Left ventricle myocardium inferior (tissue), 1 donor: ENCODE measurements at places on chromosomes 16 and 17. TPM values are rescaled to one million over a fixed set of nuclear protein-coding genes. Genes with fewer than 3 reads are reported as not detected.
A peak's percentile ranks its signal among the peaks of the same experiment; 100 is the strongest.

- H3K4me3 ChIP-seq: no peak overlapping the region
- H3K4me1 ChIP-seq: peaks cover 25% of the 10 kb centered on the region
- no peak for DNase-seq
- no peak overlapping the region for H3K27ac ChIP-seq
- no peaks in the 10 kb centered on the region for H3K36me3 ChIP-seq
- no peaks in the 10 kb centered on the region for H3K27me3 ChIP-seq
Measured at GRCh38 chr16:58096249-58096648, 32.9 kb downstream of the CFAP20 start.

GRCh38 chr17:72223866-72224291 is 103.1 kb downstream of the SOX9 start:
- H3K4me1 ChIP-seq: peaks cover 14% of the 10 kb centered on the region
- H3K36me3 ChIP-seq: no peaks in the 10 kb centered on the region
- DNase-seq: no peak
- no peak overlapping the region for H3K4me3 ChIP-seq
- H3K27me3 ChIP-seq: peaks cover 52% of the 10 kb centered on the region

GRCh38 chr16:67648088-67648763 is 3.3 kb downstream of the CARMIL2 start:
- H3K27me3 ChIP-seq: peaks cover 92% of the 10 kb centered on the region
- H3K4me1 ChIP-seq: peaks cover 36% of the 10 kb centered on the region
- no peak overlapping the region for H3K27ac ChIP-seq
- no peaks in the 10 kb centered on the region for H3K36me3 ChIP-seq

GRCh38 chr16:3589441-3589921 is 12.3 kb upstream of the NLRC3 start:
- DNase-seq: no peak
- peaks cover 24% of the 10 kb centered on the region for H3K4me1 ChIP-seq
- H3K36me3 ChIP-seq: peaks cover 12% of the 10 kb centered on the region
- no peak overlapping the region for H3K4me3 ChIP-seq

Gene PRMT7
- 25.6 TPM for total RNA-seq

- H3K36me3 ChIP-seq: no peaks in the 10 kb centered on the region
- peaks cover 50% of the 10 kb centered on the region for H3K27me3 ChIP-seq
- no peak overlapping the region for H3K27ac ChIP-seq
Measured at GRCh38 chr17:9670596-9670995, 25.3 kb downstream of the USP43 start.

Gene SULT1A2
- 1.1 TPM for total RNA-seq

Gene EPOP
- total RNA-seq: 0.33 TPM

DNA sequence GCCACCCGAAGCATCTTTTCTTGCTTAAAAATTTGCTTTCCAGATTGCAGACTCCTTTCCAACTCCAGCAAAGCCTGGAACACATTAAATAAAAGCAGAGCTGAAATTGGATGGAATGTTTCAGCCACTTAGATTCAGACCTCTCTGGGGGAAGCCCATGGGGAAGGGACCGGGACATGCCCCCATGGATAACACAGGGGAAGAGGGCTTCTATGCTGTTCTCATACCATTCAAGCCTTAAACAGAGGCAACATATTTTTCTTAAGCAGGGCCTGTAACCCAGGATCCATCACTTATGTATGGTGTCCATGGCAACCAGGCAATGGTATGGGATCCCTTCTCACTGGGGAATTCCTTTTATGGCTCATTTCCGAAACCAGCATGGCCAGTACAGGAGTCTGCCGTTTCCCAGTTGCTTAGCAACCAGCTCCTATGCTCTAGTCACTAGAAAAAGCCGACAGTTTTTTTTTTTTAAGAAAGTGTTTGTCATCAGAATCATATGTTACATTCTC is 62.0 kb upstream of the MARCHF10 start:
- no peaks in the 10 kb centered on the region for H3K36me3 ChIP-seq
- no peak for DNase-seq
- H3K4me1 ChIP-seq: no peaks in the 10 kb centered on the region
- H3K4me3 ChIP-seq: no peak overlapping the region

- H3K27ac ChIP-seq: no peak overlapping the region
- peaks cover 47% of the 10 kb centered on the region for H3K4me1 ChIP-seq
- peak overlapping the region; percentile 78 for H3K4me3 ChIP-seq
- H3K36me3 ChIP-seq: no peaks in the 10 kb centered on the region
- peaks cover 23% of the 10 kb centered on the region for H3K27me3 ChIP-seq
Measured at GRCh38 chr16:90018297-90018651, 982 bp downstream of the DBNDD1 start.

- DNase-seq: no peak
- H3K27ac ChIP-seq: no peak overlapping the region
- no peaks in the 10 kb centered on the region for H3K27me3 ChIP-seq
- no peaks in the 10 kb centered on the region for H3K4me1 ChIP-seq
Measured at GRCh38 chr17:16243385-16243784, 26.4 kb downstream of the PIGL start.
